Anterior cingulate cortex (tissue), 58 donors: ENCODE measurements at places on chromosomes 2 and 18.
A peak's percentile ranks its signal among the peaks of the same experiment; 100 is the strongest.

DNA sequence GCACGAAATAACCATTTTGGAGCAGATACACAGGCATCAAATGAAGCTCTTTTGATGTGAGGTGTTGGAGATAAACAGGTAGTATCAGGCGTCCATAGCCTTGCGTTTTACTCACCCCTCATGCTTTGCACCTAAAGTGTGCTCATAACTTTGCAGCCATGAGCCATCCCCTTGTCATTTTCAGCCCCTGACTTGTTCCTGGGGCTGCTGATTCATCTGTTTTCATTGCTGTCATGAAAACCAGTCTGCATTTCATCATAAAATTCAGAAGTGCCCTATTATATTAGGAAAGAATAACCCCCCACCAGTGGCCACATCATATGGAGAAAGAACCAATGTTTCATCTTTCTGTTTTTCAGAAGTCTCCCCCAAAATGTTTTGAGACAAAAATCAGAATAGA is 329.7 kb upstream of the NRP2 start:
- no peak for DNase-seq

GRCh38 chr2:216006164-216006663 is 7.1 kb downstream of the MREG start:
- DNase-seq = peak; percentile 11

DNA sequence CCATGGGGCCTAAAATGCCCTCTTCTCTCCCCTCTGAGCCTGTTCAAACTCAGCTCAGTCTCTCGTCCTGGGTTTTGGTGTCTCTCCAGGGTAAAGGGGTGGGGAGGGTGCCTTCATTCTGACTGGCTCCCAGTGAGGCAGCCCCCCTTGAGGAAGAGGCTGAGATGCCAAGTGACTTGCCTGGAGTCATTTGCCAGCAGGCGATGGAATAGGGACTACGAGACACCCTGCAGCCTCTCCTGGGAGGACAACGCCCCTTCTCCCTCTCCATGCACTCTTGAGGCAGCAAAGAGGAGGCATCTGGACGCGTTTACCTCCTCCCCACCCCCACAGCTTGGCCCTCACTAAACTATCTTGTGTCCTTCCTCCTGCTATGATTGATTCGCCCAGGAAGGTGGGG is 760 bp upstream of the STON1 start:
- no peak for DNase-seq

DNA sequence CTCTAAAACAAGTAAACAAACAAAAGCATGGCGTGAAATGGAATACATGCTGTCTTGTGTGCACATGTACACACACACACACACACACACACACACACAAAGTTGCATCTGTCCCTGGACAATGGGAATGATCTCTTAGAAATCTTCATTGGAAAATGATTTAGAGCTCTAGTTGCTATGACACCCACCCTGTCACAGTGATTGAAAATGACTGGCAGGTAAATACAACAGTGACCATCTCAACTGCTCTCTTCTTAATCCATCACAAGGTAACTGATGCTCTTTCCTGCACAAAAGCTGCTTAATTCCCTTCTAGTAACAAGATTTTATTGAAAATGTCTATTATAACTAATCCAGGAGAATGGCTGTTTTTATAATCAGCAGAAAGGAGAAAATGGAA is 1011.7 kb upstream of the GYPC start:
- DNase-seq = no peak

DNA sequence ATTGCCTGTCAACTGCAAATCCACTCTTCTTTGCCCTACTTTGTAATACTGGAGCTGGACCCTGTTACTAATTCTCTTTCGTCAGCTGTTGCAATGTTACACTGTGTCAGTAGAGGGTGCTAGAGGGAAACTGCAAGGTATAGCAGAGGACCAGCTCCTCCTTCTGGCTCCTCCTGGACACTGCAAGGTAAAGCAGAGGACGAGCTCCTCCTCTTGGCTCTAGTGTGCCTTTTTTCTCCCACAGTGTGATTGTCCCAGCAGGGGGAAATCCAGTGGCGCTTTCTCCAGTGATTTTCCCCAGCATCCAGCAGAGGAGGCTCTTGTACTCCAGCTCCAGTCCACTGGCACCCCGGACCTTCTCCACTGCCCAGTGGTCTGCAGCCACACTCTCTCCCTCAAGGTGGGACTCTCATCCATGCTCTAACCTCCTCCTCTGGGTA is 95.6 kb downstream of the CAPN13 start:
- DNase-seq = no peak

GRCh38 chr18:52228166-52228565 is 111.8 kb upstream of the DCC start:
- DNase-seq = no peak

GRCh38 chr2:223052548-223053483 is 826 bp downstream of the KCNE4 start:
- DNase-seq = no peak

GRCh38 chr2:105796131-105796638 is 51.5 kb downstream of the NCK2 start:
- DNase-seq = no peak

DNA sequence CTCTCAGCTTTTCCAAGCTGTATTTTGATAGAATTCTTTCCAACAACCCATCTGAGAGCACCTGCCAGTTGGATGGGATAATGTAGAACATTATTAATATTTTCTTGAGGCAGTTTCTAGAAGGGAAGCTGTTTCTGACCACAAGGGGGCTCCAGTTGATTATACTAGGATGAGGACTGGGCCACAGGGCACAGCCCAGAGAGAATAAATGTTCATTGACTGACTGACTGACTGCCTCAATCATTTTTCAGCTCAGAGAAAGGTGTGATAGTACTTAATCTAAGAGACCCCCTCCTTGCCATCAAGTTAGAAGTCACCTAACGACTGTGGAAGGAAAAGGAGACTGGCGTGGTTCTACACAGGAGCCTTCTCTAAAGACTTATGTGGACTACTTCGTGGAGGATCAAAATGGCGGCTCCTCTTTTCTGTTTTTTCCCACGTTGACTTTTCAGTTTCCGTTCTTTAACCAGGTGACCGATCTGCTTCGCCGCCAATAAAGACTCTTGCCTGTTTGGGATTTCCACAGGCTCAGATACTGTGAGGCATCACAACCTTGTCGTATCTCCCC is 31.9 kb upstream of the CREG2 start:
- no peak for DNase-seq

DNA sequence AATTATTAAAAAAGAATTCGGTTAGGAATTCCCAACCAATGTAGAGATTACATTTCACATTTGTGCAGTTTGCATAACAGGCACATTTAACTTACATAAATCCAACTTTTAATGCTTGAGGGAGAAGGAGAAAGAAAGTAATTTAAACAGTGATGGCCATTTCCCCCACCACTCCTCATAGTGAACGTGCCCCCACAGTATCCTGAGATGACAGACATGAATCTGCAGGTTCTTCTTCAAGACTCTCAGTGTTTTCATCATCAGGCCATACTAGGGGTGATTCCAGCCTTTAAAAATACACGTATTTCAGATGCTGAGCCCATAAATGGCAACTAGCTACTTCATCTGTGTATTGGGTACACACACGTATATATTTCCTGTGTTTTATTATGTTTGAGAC is 51.3 kb upstream of the WIPF1 start:
- DNase-seq = no peak

- DNase-seq = no peak
Observed at GRCh38 chr2:142112757-142113221, 18.0 kb downstream of the LRP1B start.

GRCh38 chr2:174615871-174616436 is 18.4 kb upstream of the WIPF1 start:
- no peak for DNase-seq

DNA sequence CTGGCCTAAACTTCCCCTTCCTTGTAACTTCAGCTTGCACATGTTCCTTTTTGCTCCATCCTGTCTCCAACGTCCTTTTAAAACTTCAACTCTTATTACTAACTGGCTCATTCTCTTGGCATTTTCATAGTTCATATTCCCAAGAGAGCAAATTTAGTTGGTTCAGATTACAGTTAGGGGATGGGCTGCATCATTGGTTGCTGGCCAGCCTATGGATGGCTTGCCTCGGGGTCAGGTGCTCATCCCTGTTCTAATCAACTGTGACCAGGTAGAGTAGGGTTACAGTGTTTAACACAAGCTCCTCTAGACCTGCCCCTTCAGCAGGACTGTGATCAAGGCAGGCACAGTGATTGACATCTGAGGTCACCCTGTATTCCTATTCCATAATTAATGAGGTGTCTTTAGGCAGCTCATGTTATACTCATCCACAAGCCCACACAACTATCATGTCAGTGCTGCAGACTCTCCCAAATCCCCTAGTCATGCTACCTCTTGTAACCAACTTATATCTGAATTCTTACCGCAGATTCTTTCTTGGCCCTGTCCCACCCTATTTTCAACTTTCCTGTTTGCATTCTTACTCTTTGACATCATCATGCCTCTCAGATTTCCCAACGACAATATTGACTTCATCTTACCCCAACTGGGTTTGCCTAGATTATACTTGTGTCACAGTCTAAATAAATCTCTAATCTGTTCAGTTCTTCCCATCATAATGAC is 293.3 kb downstream of the MTX2 start:
- DNase-seq = no peak

DNA sequence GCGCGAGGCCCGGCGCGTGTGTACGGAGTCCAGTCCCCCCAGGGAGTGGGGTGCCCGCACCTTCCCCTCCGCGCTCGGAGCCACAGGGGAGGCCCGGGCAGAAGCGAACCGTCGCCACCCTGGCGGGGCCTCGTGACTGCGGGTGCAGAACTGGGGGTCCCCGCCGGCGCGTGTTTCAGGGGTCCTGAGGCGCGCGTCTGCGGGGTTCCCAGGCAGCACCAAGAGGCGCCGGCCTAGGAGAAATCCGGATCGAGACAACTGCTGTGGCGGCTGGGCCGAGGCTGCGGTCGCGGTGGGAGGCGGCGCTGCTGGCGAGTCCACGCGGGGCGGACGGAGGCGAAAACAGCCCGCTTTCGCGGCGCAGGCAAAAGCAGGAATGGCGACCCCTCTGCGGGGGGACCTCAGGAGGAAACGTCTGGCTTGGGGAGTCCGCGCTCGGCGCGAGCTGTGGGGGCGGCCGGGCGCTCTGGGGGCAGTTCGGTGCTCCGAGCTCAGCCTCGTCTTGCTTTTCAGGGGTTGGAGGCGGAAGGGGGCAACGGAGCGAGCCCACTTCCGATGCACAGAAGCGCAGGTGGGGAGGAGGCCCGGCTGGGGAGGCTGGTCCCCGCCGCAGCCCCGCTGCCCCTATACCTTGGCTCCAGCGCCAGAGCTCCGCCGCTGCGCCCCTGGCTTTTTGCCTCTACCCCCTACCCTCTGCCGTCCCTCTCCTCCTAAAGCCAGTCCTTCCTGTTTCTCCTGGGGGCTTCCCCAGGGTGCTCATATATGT is 81.5 kb upstream of the LDLRAD4 start:
- no peak for DNase-seq

DNA sequence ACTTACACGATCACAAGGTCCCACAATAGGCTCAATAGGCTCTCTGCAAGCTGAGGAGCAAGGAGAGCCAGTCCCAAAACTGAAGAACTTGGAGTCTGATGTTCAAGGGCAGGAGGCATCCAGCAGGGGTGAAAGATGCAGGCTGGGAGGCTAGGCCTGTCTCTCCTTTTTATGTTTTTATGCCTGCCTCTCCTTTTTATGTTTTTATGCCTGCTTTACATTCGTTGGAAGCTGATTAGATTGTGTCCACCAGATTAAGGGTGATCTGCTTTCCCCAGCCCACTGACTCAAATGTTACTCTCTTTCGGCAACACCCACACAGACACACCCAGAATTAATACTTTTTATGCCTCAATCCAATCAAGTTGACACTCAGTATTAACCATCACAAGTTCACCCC is 9.9 kb upstream of the GYPC start:
- DNase-seq = no peak

DNA sequence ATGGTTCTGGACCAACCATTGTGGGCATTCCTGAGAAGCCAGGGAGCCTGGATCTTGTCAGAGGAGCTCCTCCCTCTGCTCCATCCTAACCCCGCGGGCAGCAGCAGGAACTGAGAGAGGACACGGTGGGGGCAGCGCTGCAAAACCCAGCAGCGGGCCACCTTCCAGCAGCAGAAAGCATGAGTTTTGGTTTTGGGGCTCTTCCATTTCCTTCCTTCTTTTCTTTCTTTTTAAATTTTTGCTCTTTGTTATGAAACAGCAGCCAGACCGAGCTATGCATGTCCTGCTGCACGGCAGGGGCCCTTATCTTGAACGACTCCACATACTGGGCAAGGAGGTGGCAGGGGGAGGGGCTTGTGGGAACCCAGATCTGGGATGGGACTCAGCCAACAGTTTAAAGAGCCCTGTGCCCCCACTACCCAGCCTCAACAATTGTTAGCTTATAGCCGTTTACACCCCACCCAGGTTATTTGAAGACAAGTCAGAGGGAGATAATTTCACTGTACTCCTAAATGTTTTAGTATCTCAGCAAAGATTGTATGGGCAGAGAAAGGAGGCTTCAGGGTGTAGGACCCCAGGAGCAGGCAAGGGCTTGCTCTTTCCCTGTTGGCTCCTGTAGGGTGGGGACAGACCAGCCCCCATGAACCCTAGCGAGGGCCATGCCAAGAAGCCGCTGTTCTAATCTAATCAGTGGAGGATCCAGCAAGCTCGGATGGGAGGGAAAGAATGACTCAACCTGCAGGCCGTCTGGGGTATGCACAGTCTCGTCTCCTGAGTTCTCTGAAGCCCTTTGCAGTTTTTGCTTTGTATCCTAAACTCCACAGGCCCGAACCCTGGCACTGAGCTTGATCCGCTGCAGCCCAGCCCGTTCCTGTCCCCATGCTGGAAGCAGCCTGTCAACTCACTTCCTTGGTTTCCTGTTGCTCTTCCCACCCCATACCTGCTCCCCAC is 75.3 kb downstream of the LRRFIP1 start:
- DNase-seq = no peak

DNA sequence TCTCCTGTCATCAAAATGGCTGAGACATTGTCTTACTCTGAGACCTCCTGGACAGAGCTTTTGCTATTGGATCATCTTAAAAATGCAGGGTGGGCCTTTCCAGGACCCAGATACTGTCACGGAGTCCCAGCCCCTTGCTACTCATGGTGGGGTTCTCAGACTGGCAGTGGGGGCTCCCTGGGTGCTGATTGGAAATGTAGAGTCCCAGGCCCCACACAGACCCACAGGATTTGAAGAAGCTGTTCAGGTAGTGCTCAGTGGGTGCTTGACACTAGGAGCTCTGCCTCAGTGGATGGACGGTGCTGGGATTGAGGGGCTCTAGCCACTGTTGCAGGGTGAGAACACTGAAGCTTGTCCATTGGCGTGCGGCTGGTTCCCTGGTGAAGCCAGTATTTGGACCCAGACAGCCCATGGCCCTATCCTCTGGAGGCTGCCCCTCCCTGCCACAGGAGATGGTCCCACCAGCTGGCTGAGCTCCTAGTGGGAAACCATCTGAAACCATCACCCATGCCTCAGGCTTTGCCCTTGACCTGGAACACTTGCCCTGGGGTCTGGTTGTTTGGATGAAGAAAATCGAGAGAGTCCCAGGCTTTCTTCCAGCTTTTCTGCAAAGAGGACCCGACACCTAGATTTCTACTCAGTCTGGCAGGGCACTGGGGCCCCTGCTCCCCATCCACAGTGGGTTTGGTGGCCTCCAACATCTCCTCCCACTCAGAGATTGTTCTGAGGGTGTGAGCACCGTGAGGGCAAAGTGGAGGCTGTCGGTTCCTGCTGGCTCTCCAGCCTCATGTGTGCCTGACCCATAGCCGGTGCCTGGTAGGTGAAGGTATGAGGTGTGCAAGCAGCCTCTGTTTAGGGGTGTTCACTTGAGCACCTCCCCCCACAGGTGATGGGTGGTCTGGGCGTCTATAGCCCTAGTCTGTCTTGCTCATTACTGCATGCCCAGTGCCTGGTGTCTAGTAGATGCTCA is 30.1 kb downstream of the MROH2A start:
- DNase-seq = no peak

- no peak for DNase-seq
Observed at GRCh38 chr2:27135478-27135955, 1.1 kb upstream of the PREB start.

GRCh38 chr2:215658635-215659305 is 222.9 kb upstream of the FN1 start:
- no peak for DNase-seq
